Left lung (tissue), 14 donors: ENCODE measurements at places on chromosomes 13 and 19. TPM values are rescaled to one million over a fixed set of nuclear protein-coding genes. Genes with fewer than 3 reads are reported as not detected.
A peak's percentile ranks its signal among the peaks of the same experiment; 100 is the strongest.

GRCh38 chr19:52941941-52942385 lies 18.7 kb upstream of the ZNF888 start:
- peak overlapping the region; percentile 71 for H3K4me3 ChIP-seq
- peak overlapping the region; percentile 84 for H3K27ac ChIP-seq
- H3K4me1 ChIP-seq, result no peaks in the 10 kb centered on the region
- no peaks in the 10 kb centered on the region for H3K27me3 ChIP-seq

GRCh38 chr19:12064590-12065538 lies at the start of gene ZNF844:
Gene ZNF844, plus strand, starts transcription at chr19:12064731. Its CDS starts 143 bp downstream, at chr19:12064874.
- H3K4me1 ChIP-seq, result peaks cover 6% of the 10 kb centered on the region
- H3K4me3 ChIP-seq, result peak within 1 kb of the TSS; percentile 77
- H3K36me3 ChIP-seq, result peaks cover 14% of the 10 kb centered on the region
- peak within 1 kb of the TSS; percentile 95 for H3K27ac ChIP-seq
- no peaks in the 10 kb centered on the region for H3K27me3 ChIP-seq
- peak; percentile 98 for DNase-seq

- no peaks in the 10 kb centered on the region for H3K4me1 ChIP-seq
- H3K27me3 ChIP-seq, result no peaks in the 10 kb centered on the region
- H3K4me3 ChIP-seq, result no peak overlapping the region
- peak; percentile 22 for DNase-seq
Measured at GRCh38 chr13:26370553-26370952, 116.6 kb downstream of the CDK8 start.

CCL25 gene
- total RNA-seq, result not detected

GRCh38 chr19:49950590-49950948 lies 10.4 kb downstream of the SIGLEC11 start:
- H3K4me1 ChIP-seq, result peaks cover 4% of the 10 kb centered on the region
- DNase-seq, result no peak
- H3K36me3 ChIP-seq, result no peaks in the 10 kb centered on the region

CKM gene
- 1.7 TPM for total RNA-seq

SHC2 gene
- 16.8 TPM for total RNA-seq

SHISA7 gene
- total RNA-seq, result not detected
